ENCODE measurements at places on chromosomes 11 and 22.

DNA sequence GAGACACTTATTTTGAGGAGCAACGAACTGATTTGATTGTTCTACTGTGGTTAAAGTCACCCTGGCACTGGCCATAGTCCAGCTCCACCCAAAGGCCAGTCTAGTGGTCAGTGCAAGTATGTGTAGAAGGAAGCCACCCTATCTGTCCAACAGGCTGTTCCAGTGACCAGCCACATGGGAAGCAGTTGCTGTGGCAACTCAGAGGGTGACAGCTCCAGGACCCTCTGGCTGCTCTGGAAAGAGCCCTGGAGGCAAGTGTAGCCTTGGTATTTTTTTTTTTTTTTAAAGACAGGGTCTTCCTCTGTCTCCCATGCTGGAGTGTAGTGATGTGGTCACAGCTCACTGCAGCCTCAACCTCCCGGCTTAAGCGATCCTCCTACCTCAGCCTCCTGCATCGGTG, 27.8 kb downstream of the LMO1 start:
- no peak for DNase-seq
- no peak overlapping the region for H3K4me3 ChIP-seq
- H3K27me3 ChIP-seq, result no peaks in the 10 kb centered on the region
- H3K4me1 ChIP-seq, result no peaks in the 10 kb centered on the region
- H3K27ac ChIP-seq, result no peak overlapping the region

- no peaks in the 10 kb centered on the region for H3K36me3 ChIP-seq
- no peaks in the 10 kb centered on the region for H3K4me1 ChIP-seq
- H3K27ac ChIP-seq, result no peak overlapping the region
- no peak for DNase-seq
- H3K27me3 ChIP-seq, result no peaks in the 10 kb centered on the region
Observed at GRCh38 chr11:113198972-113199661, 115.3 kb upstream of the TTC12 start.

DNA sequence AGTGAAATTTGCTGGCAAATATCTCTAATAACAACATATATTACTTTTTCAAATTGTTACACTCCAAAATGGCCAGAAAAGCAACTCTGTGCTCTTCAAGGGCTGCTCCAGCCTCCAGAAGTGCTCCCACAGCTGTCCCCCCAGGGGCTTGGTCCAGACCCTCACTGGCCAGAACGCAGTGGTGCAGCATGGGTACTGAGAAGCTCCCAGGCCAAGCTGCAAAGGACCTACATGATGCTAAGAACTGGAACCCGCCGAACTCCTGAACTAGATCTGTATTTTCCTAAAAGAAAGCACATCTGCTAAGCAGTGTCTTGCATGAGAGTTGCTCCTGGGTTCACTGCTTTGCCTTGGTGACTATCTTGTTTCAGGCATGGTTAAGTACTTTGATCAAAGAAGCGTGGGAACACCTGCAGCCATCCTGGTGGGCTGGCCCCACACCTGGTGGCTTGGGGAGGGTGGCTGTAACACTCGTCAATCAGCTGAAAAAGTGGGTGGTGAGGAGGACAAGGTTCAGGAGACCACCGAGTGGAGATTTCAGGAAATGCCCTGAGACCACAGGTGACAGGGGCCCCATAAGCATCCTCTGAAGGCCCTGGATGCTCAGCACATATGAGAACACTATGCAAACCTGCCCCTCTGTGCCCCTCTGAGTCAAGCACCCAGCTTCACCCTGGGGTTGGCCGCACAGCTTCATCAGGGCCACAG, 72.7 kb upstream of the PITPNB start:
- H3K27me3 ChIP-seq, result no peaks in the 10 kb centered on the region
- H3K36me3 ChIP-seq, result no peaks in the 10 kb centered on the region
- no peak for DNase-seq
- H3K4me1 ChIP-seq, result no peaks in the 10 kb centered on the region
- H3K27ac ChIP-seq, result no peak overlapping the region

DNA sequence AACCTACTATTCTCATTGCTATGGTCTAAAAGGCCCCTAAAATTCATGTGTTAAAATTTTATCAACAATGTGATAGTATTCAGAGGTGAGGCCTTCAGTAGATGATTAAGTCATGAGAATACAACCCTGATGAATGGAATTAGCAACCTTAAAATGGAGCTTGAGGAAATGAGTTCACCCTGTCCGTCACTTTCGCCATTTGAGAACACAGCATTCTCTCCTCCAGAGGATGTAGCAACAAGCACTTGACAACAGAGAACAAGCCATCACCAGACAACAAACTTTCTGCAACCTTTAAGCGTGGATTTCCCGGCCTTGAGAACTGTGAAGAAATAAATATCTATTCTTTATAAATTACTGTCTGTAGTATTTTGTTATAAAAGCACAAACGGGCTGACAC, 197.0 kb downstream of the SBF2 start:
- H3K4me1 ChIP-seq, result no peaks in the 10 kb centered on the region
- no peaks in the 10 kb centered on the region for H3K27me3 ChIP-seq
- H3K4me3 ChIP-seq, result no peak overlapping the region
- no peak for DNase-seq

- peaks cover under 1% of the 10 kb centered on the region for H3K36me3 ChIP-seq
- H3K27ac ChIP-seq, result no peak overlapping the region
- no peaks in the 10 kb centered on the region for H3K27me3 ChIP-seq
- no peaks in the 10 kb centered on the region for H3K4me1 ChIP-seq
Observed at GRCh38 chr11:61453695-61454094, 23.8 kb downstream of the SDHAF2 start.

GRCh38 chr11:125947419-125948277, 1.8 kb downstream of the VSIG10L2 start:
- H3K36me3 ChIP-seq, result no peaks in the 10 kb centered on the region
- peaks cover 6% of the 10 kb centered on the region for H3K4me1 ChIP-seq
- no peaks in the 10 kb centered on the region for H3K27me3 ChIP-seq

DNA sequence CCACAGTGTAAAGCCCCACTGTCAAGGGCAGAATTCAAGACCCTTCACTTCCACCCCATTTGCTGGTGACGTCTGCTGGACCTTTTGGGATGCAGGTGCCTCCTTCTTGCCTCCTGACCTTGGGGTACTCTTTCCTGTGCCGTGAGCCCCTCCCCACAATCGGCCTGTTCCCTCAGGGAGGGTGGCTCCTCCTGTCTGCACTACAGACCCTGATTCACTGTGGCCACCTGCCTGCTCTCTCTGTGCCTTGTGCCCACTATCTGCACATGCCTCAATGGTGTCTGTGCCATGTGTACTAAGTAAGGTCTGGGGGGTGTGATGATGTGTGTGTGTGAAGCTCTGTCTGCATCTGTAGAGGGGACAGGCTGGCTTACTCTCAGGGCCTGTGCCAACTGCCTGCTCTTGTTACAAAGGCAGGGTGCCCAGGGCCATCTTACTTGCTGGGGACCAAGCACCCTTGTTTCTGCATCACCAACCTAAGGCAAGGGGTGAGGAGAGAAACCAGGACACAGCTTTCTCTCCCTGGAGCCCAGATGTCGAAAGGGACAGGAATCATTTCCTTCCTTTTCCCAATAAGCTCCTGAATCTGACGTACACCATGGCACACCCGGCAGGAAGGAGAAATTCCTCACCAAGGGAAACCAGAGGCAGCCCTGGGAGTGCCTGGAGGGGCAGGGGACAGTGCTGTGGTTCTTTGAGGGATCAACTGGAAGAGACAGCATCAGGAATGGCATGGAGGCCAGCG, 3.7 kb downstream of the PPM1F start:
- H3K27me3 ChIP-seq, result no peaks in the 10 kb centered on the region
- no peaks in the 10 kb centered on the region for H3K4me1 ChIP-seq
- DNase-seq, result no peak
- no peak overlapping the region for H3K27ac ChIP-seq
- H3K4me3 ChIP-seq, result no peak overlapping the region

- H3K27ac ChIP-seq, result no peak overlapping the region
- no peaks in the 10 kb centered on the region for H3K27me3 ChIP-seq
- H3K36me3 ChIP-seq, result no peaks in the 10 kb centered on the region
- no peaks in the 10 kb centered on the region for H3K4me1 ChIP-seq
Observed at GRCh38 chr11:82936261-82936660, 34.7 kb downstream of the DDIAS start.

DNA sequence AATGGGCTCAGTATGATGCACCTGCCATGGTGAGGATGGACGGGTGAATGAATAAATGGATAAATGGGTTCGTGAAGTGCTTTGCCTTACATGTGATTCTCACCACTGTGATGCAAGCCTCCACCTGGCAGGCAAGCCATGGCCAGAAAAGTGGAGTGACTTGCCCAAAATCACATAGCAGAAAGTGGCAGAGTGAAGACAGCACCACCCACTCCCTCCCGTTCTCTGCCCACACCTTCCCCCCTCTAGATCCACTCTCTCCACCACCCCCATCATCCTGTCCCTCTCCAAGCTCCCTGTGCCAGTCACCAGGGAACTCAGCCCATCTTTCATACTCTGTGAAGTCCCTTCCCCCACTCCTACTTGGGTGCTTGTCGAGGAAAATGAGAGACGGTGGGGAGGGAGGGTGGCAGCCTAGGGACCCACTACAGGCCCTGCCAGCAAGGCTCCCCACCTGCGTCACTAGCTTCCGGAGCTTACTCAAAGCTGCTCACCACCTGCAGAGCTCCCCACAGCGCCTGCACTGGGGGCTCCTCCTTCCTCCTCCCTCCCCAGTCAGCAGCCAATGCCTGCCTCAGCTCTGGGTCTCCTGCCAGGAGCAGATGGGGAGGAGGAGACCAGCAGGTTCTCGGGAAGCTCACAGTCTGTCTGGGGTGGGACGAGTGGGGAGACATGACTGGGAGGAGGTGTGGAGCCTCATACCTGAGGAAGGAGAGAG, 82.3 kb downstream of the PDE2A start:
- no peaks in the 10 kb centered on the region for H3K36me3 ChIP-seq
- no peak for DNase-seq
- H3K4me3 ChIP-seq, result no peak overlapping the region
- no peak overlapping the region for H3K27ac ChIP-seq

DNA sequence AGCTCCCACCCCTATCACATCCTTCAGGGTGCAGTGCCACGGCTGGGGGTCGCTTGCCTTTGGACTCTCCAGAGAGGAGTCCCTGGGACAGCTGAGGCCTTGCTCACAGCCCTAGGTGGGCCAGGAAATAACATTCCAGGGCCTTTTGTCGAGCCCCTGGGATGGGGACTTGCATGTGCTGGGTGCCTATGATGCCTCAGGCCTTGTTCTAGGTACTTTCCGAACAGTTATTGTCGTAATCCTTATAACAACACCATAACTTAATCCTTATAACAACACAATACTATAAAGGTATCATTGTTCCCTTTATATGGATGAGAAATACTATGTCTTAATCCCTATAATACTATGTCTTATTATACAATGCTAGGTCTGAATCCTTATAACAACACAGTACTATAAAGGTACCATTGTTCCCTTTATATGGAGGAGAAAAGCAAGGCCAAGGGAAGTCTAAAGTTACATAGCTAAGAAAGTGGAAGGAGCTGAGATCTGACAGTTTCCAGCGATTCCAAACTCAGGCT, 236.5 kb downstream of the ST3GAL4 start:
- H3K36me3 ChIP-seq, result no peaks in the 10 kb centered on the region
- H3K27ac ChIP-seq, result no peak overlapping the region
- no peak for DNase-seq
- no peaks in the 10 kb centered on the region for H3K27me3 ChIP-seq
- H3K4me1 ChIP-seq, result no peaks in the 10 kb centered on the region

GRCh38 chr22:49848690-49849160, 4.9 kb upstream of the ZBED4 start:
- H3K36me3 ChIP-seq, result no peaks in the 10 kb centered on the region
- DNase-seq, result no peak
- H3K27me3 ChIP-seq, result peaks cover 38% of the 10 kb centered on the region
- H3K27ac ChIP-seq, result no peak overlapping the region
- peaks cover 32% of the 10 kb centered on the region for H3K4me1 ChIP-seq
- peak overlapping the region; percentile 47 for H3K4me3 ChIP-seq

- peaks cover 5% of the 10 kb centered on the region for H3K4me1 ChIP-seq
- H3K4me3 ChIP-seq, result no peak overlapping the region
- no peaks in the 10 kb centered on the region for H3K27me3 ChIP-seq
- no peaks in the 10 kb centered on the region for H3K36me3 ChIP-seq
- peak; percentile 87 for DNase-seq
- H3K27ac ChIP-seq, result no peak overlapping the region
Observed at GRCh38 chr22:37316875-37317371, 34.6 kb downstream of the CYTH4 start.

DNA sequence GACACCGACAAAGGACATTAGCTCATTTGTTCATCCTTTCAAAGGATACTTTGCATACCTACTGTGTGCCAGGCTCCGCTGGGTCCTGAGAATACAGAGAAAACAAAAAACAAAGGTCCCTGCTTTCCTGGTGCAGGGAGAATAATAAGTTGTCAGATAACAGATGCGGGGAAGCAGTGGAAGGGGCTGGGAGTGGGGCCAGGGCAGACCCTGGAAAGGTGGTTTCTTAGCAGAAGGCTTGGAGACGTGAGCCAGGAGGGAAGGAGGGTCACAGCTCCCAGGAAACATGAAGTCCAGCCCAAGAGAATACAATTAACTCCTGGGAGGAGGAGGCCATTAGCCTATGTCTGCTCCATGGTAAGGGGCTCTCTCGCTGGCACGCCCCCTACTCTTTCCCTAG, 9.8 kb upstream of the ANO1 start:
- no peak overlapping the region for H3K4me3 ChIP-seq
- H3K27ac ChIP-seq, result no peak overlapping the region
- H3K36me3 ChIP-seq, result no peaks in the 10 kb centered on the region
- DNase-seq, result no peak
- peaks cover 11% of the 10 kb centered on the region for H3K27me3 ChIP-seq
- H3K4me1 ChIP-seq, result no peaks in the 10 kb centered on the region

GRCh38 chr11:85939099-85940015, 84.2 kb downstream of the CCDC83 start:
- H3K36me3 ChIP-seq, result no peaks in the 10 kb centered on the region
- H3K27me3 ChIP-seq, result no peaks in the 10 kb centered on the region
- DNase-seq, result peak; percentile 20
- H3K4me3 ChIP-seq, result no peak overlapping the region
- H3K4me1 ChIP-seq, result no peaks in the 10 kb centered on the region

- no peak overlapping the region for H3K4me3 ChIP-seq
- no peaks in the 10 kb centered on the region for H3K36me3 ChIP-seq
- H3K27ac ChIP-seq, result no peak overlapping the region
Observed at GRCh38 chr22:44586999-44587736, 89.1 kb upstream of the RTL6 start.

- no peak overlapping the region for H3K27ac ChIP-seq
- DNase-seq, result no peak
- H3K4me1 ChIP-seq, result no peaks in the 10 kb centered on the region
- H3K27me3 ChIP-seq, result no peaks in the 10 kb centered on the region
Observed at GRCh38 chr22:34281738-34282137, 361.5 kb upstream of the LARGE1 start.

DNA sequence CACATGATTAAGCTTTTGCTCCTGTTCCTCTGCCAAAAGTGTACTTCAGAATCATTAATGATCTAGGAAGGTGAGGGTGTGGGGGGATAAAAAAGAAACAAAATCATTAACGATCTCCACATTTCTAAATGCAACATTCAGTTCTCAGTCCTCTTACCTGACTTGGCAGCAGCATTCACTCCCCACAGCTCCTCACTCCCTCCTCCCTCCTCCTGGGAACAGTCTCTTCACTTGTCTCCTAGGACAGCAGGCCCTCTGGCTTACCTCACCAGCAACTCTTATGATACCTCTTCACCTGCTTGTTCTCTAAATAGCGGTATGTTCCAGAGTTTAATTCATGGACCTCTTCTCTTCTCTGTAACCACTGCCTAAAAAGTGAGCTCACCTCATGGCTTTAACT, 56.5 kb upstream of the APOA1 start:
- H3K27ac ChIP-seq, result no peak overlapping the region
- no peak for DNase-seq
- H3K4me1 ChIP-seq, result no peaks in the 10 kb centered on the region
- no peaks in the 10 kb centered on the region for H3K27me3 ChIP-seq
- peaks cover 13% of the 10 kb centered on the region for H3K36me3 ChIP-seq
- no peak overlapping the region for H3K4me3 ChIP-seq

- no peak overlapping the region for H3K27ac ChIP-seq
- H3K36me3 ChIP-seq, result no peaks in the 10 kb centered on the region
- H3K4me1 ChIP-seq, result no peaks in the 10 kb centered on the region
- no peak overlapping the region for H3K4me3 ChIP-seq
- no peak for DNase-seq
Observed at GRCh38 chr11:133814588-133815100, 30.7 kb downstream of the SPATA19 start.

Data from small intestine (tissue), 16 donors.